ENCODE measurements at places on chromosomes 16 and 17. TPM values are rescaled to one million over a fixed set of nuclear protein-coding genes. Genes with fewer than 3 reads are reported as not detected.

GRCh38 chr16:140175-140857 is 1.8 kb upstream of the NPRL3 start:
- no peak for DNase-seq

DNA sequence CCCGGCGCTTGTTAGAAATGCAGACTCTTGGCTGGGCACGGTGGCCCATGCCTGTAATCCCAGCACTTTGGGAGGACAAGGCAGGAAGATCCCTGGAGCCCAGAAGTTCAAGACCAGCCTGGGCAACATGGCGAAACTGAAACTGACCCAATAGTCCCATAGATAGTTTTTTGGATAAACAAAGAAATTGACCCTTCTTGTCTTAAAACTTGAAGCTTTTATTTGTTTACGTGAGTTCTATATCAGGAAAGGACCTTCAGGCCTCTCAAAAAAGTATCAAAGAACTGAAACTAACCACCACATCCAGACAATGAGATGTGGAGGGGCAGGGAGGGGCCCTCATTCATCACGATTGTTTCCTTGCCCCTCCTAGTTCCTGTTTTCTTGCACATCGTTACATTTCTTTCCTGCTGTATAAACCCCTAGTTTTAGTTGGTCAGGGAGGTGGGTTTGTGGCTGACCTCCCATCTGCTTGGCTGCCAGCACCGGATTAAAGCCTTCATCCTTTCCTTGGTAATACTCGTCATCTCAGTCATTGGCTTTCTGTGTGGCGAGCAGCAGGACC is 29.9 kb upstream of the PRM1 start:
- peak; percentile 40 for DNase-seq

DNA sequence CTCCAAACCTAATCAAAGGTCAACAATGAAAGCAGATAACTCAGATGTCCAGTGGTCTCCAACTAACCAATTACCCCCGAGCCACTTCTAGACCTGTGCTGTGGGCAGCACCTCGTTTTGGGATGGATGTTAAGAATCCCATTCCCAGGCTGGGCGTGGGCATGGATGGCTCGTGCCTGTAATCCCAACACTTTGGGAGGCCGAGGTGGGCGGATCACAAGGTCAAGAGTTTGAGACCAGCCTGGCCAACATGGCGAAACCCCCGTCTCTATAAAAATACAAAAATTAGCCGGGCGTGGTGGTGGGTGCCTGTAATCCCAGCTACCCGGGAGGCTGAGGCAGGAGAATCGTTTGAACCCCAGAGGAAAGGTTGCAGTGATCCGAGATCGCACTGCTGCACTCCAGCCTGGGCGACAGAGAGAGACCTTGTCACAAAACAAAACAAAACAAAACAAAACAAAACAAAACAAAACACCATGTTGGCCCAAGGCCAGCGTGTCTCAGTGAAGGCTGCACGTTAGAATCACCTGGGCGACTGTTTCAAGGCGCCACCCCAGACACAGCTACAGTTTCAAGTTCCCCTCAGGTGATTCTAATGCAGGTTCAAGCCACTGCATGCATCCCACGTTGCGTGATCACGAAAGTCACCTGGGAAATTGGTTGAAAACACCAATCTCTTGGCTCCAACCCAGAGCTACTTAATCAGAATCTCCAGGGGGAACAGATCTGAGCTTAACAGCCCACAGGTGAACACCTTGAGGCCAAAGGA is 21.3 kb downstream of the COX4I1 start:
- DNase-seq, result no peak

PYDC1 gene
- polyA plus RNA-seq, result not detected

DNA sequence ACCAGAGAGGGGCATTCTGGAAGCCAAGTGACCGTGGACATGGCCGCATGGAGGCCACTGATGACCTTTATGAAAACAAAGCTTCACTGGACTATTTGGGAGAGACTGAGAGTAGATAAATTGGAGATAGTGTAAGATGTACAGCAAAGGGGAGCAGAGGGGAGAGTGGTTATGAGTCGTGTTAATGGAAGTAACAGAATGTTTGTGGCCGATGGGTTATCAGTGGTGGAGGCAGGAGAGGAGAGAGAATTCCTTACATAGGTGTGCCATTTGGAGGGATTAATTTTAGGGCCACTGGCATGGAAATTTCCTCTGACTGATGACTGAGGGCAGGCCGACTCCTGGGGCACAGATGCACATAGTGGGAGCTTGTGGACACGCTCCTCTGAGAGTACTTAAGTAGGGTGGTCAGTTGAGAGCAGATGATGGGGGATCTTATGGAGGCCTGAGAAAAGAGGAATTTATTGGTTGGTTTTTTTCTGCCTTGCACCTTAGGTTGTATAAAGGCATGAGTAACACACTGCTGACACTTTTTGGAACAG is 19.2 kb downstream of the PRPSAP2 start:
- DNase-seq, result no peak

DNA sequence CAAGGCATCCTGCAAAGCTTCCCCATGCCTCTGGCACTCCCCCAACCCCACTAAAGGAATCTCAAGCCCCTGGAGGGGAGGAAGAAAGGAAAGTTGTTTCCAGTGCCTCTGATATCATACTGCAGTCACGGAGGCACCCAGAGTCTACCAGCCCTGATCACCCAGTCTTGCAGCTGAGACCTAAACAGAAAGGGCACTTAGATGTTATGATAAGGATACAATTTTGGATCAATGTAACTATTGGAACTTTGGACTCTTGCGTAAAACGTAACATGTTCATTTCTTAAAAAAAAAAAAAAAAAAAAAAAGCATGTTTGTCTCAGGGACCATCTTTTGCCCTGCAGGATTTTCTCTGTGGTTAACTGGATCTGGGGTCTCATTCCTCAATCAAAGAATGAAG is 52.4 kb upstream of the COX10 start:
- DNase-seq, result no peak

- no peak for DNase-seq
These were observed 60.8 kb downstream of the TEX14 start for GRCh38 chr17:58630883-58631522.

DNA sequence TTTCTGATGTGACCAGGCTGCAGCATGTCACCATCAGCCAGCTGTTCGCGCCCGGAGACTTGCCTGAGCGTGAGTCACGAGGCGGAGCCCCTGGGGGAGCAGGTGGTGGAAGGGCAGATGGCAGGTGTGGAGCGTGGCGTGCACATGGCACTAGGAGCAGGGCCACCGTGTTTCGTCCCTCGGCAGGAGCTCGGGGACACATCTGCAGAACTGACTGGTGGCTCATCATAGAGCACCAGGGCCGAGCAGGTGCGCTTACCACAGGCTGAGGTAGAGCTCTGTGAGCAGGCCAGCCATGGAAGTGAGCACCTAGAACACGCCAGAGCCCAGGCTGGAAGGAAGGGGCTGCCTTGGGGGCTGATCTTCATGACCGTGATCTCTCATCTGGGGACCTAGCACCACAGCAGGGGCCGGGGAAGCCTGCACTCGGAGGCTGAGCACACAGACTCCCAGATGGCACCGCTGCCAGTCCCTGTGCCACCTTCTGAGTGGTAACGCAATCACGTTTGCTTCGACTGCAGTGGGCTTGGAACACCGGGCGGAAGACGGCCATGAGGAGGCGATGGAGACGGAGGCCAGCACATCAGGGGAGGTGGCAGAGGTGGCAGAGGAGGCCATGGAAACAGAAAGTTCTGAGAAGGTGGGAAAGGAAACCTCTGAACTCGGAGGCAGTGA is 61.8 kb upstream of the ENDOV start:
- no peak for DNase-seq

HOXB2 gene
- polyA plus RNA-seq, result 18.3 TPM
